Midbrain (tissue), 1 donor: ENCODE measurements at places on chromosomes 13 and 19.

GRCh38 chr13:50474088-50474662 is 369.3 kb downstream of the DLEU7 start:
- DNase-seq = no peak

- DNase-seq = no peak
These were observed 9.8 kb upstream of the ZSCAN5A start for GRCh38 chr19:56324436-56324835.

DNA sequence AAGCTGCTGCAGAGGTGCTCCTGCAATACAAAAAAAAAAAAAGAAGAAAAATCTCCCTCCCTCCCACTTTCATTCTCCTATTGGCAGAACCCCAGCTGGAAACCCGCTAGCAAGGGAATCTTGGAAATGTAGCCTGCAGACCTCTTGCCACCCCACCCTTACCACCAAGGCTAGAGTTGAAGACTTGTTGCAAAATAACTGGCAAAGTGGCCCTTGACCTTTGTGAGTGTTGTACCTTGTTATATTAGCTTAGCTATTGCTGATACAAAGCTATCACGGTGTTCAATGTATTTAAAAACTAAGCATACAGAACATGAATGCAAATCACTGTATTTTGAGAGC is 57.5 kb upstream of the KCTD4 start:
- DNase-seq = no peak

- DNase-seq = no peak
These were observed 13.3 kb upstream of the MISP start for GRCh38 chr19:737591-738093.

DNA sequence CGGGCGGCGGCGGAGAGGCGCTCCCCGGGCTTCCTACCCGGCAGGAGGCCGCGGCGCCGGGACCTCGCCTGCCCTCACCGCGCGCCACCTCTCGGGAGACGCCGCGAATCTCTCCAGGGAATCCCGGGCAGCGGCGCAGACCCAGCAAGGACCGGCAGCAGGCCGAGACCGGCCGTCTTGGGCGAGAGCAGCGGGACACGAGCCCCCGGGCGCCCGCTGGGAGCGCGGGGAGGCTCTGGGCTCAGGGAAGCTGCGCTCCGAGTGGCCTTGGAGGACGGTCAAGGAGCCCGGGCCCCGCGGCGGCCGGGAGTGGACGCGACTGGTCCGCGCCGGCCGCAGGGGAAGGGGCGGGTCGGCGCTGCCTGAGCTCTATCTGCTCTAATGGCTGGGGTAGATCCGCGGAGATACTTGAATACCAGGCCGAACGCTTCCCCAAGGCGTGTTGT is 14.7 kb downstream of the CDX2 start:
- DNase-seq = no peak

GRCh38 chr13:95714142-95714832 is 37.3 kb downstream of the DNAJC3 start:
- DNase-seq = no peak

DNA sequence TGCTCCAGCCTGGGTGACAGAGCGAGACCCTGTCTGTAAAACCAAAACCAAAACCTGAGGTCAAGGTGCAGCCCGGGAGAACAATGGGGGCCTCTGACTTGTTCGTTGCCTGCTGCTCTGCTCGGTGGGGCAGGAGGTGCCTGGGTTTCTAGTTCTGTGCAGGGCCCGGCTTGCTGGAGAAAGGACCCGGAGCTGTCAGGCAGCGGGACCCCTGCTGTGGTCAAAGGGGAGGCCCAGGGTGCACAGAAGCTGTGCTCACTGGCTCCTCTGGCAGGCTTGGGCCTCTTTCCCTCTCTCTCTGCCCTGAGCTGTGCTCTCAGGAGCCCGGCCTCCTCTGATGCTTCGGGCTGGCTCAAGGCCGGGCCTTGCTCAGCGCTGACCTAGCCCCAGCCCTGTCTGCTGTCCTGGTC is 3.5 kb downstream of the LRP3 start:
- DNase-seq = no peak

GRCh38 chr13:56317841-56318240 is 822.9 kb upstream of the PRR20A start:
- DNase-seq = no peak

DNA sequence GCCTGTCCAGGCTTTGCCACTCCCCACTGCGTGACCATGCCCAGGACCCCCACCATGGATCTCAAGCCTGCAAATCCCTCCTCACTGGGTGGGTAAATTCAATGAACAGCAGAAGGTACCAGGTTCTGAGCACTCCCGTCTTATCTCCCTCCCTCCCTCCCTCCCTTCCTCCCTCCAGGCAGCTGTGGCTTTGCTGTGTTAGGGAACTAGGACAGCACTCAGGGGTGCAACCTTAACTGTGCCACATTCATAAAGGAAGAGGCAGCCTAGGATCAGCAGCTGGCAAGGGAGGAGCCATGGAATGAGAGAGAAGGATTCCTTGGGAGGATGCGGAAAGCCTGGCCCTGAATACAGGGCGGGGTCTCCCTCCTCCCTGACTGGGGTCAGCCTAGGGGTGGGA is 5.6 kb downstream of the CEACAM4 start:
- DNase-seq = no peak

GRCh38 chr19:55265173-55265572 is 6.4 kb upstream of the PPP6R1 start:
- DNase-seq = no peak
